ENCODE measurements at places on chromosomes 2 and 18. TPM values are rescaled to one million over a fixed set of nuclear protein-coding genes. Genes with fewer than 3 reads are reported as not detected.
A peak's percentile ranks its signal among the peaks of the same experiment; 100 is the strongest.

DNA sequence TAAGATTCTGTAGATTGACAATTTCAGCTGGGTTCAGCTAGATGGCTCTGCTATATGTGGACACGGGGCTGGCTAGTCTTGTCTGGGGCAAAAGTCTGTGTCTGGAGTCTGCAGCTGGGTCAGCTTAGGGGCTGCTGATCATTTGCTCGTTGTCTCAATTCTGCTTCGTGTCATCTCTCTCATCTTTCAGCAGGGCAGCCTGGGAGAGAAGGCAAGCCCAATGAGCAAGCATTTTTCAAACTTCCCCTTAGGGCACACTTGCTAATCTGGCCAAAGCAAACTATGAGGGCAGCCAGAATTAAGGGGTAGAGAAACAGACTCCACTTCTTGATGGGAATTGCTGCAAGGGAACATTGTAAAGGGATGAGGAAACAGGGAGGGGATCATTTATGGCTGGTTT, 462.6 kb downstream of the SLC4A3 start:
- no peak overlapping the region for H3K4me3 ChIP-seq
- DNase-seq = no peak
- no peaks in the 10 kb centered on the region for H3K36me3 ChIP-seq
- no peaks in the 10 kb centered on the region for H3K27me3 ChIP-seq
- no peak overlapping the region for H3K27ac ChIP-seq

DNA sequence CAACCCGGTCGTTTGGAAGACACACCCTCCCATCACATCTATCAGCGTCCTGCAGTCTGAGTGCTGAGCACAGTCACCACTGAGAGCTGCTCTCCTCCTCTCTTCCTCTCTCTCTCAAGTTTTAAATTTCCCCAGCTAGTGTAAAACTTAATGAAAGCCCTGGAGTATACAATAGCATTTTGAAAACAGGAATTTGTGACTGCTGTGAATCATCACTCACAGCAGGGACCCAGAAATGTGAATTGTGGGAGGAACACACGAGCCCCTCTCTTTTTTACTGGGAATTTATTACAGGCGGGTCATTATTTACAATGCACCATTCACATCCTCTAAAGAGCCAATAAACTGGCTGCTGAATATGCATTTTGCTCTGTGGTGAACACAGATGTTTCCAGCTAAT, 185.0 kb upstream of the SMIM21 start:
- H3K36me3 ChIP-seq = no peaks in the 10 kb centered on the region
- no peak overlapping the region for H3K27ac ChIP-seq
- no peak for DNase-seq
- no peak overlapping the region for H3K4me3 ChIP-seq
- no peaks in the 10 kb centered on the region for H3K4me1 ChIP-seq

GRCh38 chr2:10237392-10238321, 65.0 kb upstream of the HPCAL1 start:
- no peak overlapping the region for H3K27ac ChIP-seq
- H3K4me1 ChIP-seq = peaks cover 7% of the 10 kb centered on the region
- H3K27me3 ChIP-seq = peaks cover 5% of the 10 kb centered on the region
- no peaks in the 10 kb centered on the region for H3K36me3 ChIP-seq
- DNase-seq = peak; percentile 74
- H3K4me3 ChIP-seq = no peak overlapping the region

GRCh38 chr18:11657554-11657953, 31.5 kb upstream of the GNAL start:
- no peak overlapping the region for H3K4me3 ChIP-seq
- peaks cover 14% of the 10 kb centered on the region for H3K27me3 ChIP-seq
- no peak overlapping the region for H3K27ac ChIP-seq
- H3K4me1 ChIP-seq = no peaks in the 10 kb centered on the region
- DNase-seq = no peak
- H3K36me3 ChIP-seq = no peaks in the 10 kb centered on the region

- DNase-seq = no peak
- peaks cover 16% of the 10 kb centered on the region for H3K27me3 ChIP-seq
- no peaks in the 10 kb centered on the region for H3K4me1 ChIP-seq
- no peaks in the 10 kb centered on the region for H3K36me3 ChIP-seq
Measured at GRCh38 chr2:170143045-170143717, 34.8 kb upstream of the MYO3B start.

- H3K4me1 ChIP-seq = peaks cover 22% of the 10 kb centered on the region
- no peaks in the 10 kb centered on the region for H3K36me3 ChIP-seq
- H3K27me3 ChIP-seq = no peaks in the 10 kb centered on the region
- DNase-seq = no peak
- H3K4me3 ChIP-seq = no peak overlapping the region
Measured at GRCh38 chr2:135951041-135951583, 34.3 kb downstream of the DARS1 start.

The CRYGD gene
- not detected for total RNA-seq

The SP140 gene
- 0.36 TPM for total RNA-seq

The ASXL3 gene
- not detected for total RNA-seq

The SANBR gene
- total RNA-seq = 17.0 TPM

The SPP2 gene
- total RNA-seq = not detected

The PRSS56 gene
- not detected for total RNA-seq

The THADA gene
- 38.0 TPM for total RNA-seq

The CDK15 gene
- 5.3 TPM for total RNA-seq

Data from osteoblast (primary cell).